CD4-positive, alpha-beta T cell treated with Interleukin-15 for 4 hours (primary cell): ENCODE measurements at places on chromosomes 5 and 9.

DNA sequence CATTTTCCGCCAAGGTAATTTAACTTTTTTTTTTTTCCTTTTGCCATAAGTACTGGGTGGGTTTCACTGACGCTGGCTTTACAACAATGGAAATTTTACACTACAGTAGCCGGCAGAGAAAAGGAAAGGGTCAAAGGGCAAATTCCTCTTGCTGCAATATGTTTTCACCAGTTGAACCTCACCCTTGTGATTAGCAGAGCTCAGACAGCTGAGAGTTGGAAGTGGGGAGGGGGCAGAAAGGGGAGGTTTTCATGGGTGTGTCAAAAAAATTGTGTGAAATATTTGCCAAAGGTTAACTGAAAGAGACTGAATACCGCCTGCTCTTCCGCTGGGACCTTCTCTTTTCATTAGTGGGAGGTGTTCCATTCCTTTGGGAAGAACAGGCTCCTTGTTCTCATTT lies 296.9 kb downstream of the ADAMTS6 start:
- DNase-seq = no peak

DNA sequence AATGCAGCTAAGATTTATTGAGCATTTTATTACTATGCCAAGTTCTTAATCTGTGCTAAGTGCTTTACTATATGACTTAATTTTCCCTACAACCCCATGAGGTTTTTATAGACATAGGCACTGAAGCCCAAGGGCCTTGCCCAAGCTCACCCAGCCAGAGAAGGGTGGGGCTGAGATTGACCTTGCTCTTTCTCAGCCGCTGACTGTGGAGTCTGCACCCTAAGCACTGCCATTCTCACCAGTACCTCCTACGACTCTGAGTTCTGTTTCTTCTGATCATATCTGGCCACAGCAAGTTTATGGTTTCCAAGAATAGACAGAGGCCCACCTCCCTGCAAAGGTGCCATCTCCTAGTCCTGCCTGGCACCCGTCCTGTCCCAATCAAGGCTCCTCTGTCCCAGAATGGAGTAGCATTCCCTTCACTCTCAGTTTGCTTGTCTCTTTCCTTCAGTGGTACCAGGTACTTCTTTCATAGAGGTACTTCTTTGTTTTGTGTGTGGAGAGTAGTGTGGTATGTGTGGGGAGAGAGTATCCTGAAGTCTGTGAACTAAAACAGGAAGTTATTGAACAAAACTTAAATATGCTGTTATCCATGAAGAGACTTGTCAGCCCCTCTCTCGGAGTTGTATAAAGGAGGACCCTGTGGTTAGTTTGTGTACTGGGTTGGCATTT lies 42.6 kb downstream of the CSF1R start:
- DNase-seq = no peak

DNA sequence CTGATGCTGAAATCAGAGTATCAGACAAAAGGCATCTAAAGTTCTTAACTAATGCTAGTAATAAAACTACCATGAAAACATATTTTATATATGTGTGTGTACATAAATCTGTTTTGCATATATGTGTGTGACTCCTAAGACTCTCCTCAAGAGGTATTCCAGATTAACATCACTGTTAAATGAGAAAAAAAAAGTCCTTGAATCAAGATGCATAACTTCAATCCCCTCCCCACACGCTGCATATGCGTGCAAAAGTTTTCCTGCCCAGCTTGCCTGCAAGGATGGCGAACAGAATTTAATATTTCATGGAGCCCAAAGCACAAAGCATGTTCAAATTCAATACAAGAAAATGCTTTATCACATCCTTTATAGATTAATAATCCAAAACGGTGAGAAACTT lies 34.7 kb downstream of the EFNA5 start:
- DNase-seq = no peak

DNA sequence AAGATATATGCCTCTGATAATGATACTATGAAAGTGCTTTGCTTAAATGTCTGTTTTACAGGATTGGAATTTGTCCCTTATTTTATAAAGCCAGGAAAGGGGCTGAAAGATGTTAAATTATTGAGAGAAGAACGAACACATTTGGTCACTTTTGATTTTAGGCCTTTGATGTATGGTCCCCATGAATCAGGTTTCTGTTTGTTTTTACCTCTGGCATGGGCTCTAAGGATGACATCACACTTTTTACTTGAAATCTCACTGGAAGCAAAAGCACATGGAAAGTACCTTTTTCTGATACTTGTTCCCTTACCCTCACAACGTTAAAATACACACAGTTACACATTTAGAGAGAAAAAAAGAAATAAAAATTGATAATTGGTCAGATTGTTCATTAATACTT lies 6.9 kb downstream of the OTULIN start:
- peak; percentile 62 for DNase-seq

GRCh38 chr9:87573841-87574342 lies 76.2 kb downstream of the DAPK1 start:
- no peak for DNase-seq

DNA sequence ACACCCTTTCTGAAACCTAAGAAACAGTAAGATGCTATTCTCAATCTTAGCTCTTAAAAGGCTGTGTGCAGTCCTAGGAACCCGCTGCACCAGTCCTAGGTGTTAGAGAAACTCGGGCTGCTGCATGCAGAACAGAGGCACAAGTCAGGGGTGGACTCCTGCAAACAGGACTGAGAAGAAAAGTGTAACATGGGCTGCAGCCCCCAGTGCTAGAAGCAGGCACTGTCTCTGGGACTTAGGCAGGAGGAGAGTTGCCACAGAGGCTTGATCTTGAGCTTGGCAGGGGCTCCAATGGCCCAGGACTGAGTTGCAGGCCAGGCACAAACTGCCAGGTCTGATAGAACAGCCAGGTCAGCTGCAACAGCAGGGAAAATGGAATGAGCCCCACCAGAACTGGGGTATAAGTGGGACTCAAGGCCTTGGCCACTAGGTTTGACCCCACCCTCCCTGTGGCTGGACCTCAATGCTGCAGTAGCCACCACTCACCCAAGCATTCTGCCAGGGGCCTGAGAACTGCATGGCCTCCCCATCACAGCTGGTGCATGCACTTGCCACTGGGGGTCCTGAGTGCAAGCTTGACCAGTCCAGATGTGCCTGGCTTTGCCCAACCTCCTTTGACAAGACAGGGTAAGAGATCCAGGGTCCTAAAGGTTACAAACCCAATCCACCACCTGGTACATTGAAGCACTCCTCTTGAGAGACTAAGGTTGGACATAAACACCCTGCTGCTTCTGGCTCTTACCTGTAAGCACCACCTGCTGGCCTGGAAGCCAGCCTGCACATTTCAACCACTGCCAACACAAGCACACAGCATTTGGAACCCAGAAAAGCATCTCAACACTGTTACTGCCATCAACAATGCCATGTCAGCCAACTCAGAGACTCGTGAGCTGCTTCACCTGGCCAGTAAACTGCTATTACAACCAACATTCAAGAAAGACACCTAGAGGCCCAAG lies 103.3 kb downstream of the FBXL17 start:
- no peak for DNase-seq

- no peak for DNase-seq
Observed at GRCh38 chr9:110582156-110582555, 2.6 kb upstream of the SVEP1 start.

DNA sequence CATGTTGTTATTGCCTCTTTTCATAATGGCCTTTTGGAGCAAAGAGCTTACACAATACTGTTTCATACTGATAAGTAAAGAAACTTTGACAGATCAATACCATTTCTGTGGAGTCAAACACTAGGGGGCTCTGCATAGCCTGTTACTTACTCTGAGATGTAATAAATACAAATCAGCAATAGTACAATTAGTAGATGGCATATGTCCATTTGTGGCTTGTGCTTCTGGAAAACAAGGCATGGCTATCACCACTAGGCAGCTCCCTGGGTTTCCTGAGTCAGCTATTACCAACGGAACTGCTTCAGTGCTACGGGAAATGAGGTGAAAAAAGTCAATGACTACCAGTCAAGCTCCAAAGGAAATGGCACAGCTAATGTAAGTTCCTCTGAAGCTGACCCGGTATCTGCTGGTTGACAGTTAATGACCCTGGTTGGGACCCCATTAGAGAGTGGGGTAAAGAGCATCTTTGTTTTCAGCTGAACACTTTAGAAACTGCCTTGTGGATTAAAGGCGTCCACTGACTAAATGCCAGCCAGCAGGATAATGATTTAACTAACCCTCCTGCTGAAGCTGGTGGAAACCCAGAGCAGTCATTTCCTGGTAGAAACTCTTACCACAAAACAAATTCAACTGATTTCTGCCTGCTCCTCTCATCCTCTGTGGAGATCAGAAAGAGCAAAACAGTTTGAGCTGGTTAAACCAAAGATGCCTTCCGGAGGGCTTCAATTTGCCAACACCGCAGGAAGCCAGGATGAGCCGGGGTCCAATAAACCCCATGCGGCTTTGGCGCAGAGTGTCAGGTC lies 69.0 kb upstream of the FAM169A start:
- peak; percentile 30 for DNase-seq

DNA sequence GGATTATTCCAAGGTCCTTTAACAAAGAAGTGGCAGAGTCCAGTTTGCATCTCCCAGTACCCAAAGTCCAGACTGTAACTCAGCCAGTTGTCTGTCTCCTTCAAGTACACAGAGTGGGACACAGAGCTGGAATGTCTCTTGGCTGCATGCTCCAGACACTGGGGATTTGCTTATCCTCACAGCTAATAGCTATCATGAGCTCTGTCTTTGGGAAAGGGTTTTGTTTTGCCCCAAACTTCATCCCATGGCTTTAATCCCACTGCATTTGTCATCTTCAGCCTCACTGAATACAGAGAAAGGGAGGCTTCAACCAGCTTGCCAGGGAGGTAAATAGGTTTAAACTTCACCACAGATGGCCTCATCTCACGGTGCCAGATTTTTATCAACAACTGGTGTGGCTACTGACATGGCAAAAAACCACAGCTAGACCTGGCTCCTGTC lies 412.2 kb upstream of the SLC24A2 start:
- DNase-seq = no peak

GRCh38 chr5:180860273-180860886 lies 696 bp downstream of the ZFP62 start:
- peak; percentile 67 for DNase-seq

GRCh38 chr5:145938776-145939539 lies 2.6 kb downstream of the SH3RF2 start:
- DNase-seq = no peak

DNA sequence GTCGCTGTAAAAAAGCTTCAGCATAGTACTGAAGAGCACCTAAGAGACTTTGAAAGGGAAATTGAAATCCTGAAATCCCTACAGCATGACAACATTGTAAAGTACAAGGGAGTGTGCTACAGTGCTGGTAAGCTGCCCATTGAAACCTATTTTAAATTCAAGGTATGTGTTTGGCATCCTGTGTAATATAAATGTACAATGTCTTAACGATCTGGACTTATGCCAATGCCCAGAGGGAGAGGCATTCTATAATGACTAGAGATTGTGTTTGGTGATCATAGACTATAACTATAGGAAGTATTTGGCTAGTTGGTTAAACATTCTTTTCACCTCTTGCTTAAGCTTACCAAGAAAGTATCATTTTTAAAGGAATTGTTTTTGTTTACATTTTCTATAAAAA lies 95.7 kb downstream of the INSL6 start:
- no peak for DNase-seq

DNA sequence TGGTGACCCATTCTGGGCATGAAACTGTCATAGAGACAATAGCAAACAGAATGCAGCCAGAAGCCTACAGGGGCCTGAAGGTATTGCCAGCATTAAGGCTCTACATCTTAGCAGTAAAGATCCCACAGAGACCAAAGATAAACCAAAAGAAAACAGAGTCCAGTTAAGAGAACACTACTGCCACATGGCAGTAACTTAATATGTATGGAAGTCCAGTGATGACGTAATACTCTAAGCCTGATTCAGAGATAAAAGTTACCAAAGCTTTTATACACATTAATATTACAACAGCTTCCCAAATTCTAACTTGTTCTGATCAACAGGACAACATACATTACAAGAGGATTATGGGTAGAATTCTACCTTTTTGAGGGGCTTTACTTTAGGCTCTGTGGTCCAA lies 371.5 kb downstream of the PRELID2 start:
- DNase-seq = no peak

- no peak for DNase-seq
Observed at GRCh38 chr9:27835286-27835685, 262.0 kb upstream of the C9orf72 start.

GRCh38 chr5:178462816-178463215 lies 127.4 kb downstream of the COL23A1 start:
- DNase-seq = no peak

- DNase-seq = no peak
Observed at GRCh38 chr5:82670692-82671091, 392.5 kb upstream of the RPS23 start.

GRCh38 chr9:34665067-34665380 lies 2.6 kb upstream of the CCL27 start:
- no peak for DNase-seq

GRCh38 chr5:73861313-73861988 lies 235.5 kb downstream of the ARHGEF28 start:
- no peak for DNase-seq

GRCh38 chr5:96997265-96997859 lies 61.5 kb downstream of the LNPEP start:
- DNase-seq = peak; percentile 51
